ENCODE measurements at places on chromosomes 13 and 19.

- H3K4me3 ChIP-seq = no peak overlapping the region
- H3K4me1 ChIP-seq = no peaks in the 10 kb centered on the region
- no peaks in the 10 kb centered on the region for H3K27me3 ChIP-seq
- no peaks in the 10 kb centered on the region for H3K36me3 ChIP-seq
- H3K27ac ChIP-seq = no peak overlapping the region
Measured at GRCh38 chr13:93750676-93751075, 524.1 kb downstream of the GPC6 start.

DNA sequence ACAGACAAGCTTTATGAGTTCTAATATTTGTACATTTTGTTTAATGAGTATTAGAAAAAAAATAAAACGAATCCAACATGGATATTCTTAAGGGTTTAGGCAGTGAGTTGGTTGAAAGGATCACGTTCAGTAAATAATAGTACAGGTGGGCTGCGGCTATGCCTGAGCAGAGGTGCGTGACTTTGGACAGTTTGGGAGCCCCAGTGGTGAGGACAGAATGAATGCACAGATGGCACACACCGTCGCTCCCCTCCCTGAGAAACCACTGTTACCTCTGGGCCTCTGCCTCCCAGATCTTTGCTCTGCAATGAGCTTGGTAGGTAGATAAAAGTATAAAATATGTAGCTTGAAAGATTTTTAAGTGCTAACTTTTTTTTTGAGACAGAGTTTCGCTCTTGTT, 153.3 kb downstream of the SIPA1L3 start:
- H3K27me3 ChIP-seq = no peaks in the 10 kb centered on the region
- peaks cover 6% of the 10 kb centered on the region for H3K4me1 ChIP-seq
- no peaks in the 10 kb centered on the region for H3K36me3 ChIP-seq
- H3K27ac ChIP-seq = no peak overlapping the region
- no peak for DNase-seq

DNA sequence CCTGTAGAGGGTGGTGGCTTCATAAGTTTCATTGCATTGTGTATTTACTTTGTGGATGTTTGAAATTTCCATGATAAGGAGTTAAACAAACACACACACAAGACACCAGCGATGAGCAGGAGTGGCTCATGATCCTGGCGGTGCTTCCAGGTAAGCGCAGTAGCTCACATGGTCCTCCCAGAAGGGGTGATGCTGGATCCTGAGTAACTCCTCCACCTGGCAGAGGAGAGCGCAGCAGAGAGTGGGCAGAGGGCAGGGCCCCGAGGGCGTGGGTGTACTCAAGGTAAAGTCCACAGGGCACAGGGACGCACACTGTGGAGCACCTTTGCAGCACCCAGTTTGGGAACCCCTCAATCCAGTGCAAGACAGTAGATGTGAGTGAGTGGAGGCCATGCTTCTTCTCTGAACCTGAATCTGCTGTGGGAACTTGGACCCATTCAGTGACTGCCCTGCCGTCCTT, 54.0 kb downstream of the RFX2 start:
- no peak overlapping the region for H3K27ac ChIP-seq
- H3K27me3 ChIP-seq = peaks cover 7% of the 10 kb centered on the region
- DNase-seq = no peak
- no peak overlapping the region for H3K4me3 ChIP-seq

DNA sequence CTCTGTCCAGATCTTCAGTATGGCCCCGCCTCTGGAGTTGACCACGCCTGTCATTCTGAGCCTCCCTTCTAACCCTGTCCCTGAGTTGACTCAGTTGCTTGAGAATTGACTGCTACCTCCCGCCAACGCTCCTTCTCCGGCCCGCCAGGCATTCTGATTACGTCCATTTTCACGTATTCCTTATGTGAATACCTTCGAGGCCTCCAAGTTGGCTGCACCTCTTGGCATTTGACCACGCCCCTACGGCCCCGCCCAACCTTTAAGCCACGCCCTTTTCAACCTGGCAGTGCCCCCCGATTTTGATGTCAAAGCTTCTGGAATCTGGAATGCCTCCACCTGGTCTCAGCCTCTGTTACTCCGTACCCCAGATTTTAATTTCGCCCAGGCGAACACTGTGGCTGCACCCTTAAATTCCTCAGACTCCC, 1.7 kb upstream of the EML2 start:
- H3K27me3 ChIP-seq = peaks cover under 1% of the 10 kb centered on the region
- H3K4me1 ChIP-seq = peaks cover 9% of the 10 kb centered on the region
- H3K36me3 ChIP-seq = no peaks in the 10 kb centered on the region

GRCh38 chr19:19347401-19348110, 26.9 kb downstream of the MAU2 start:
- no peaks in the 10 kb centered on the region for H3K4me1 ChIP-seq
- H3K27me3 ChIP-seq = no peaks in the 10 kb centered on the region
- H3K4me3 ChIP-seq = no peak overlapping the region
- H3K36me3 ChIP-seq = peaks cover 89% of the 10 kb centered on the region

GRCh38 chr19:49936549-49936948, 7.2 kb upstream of the NUP62 start:
- DNase-seq = no peak
- no peak overlapping the region for H3K4me3 ChIP-seq
- peaks cover 17% of the 10 kb centered on the region for H3K4me1 ChIP-seq
- H3K36me3 ChIP-seq = no peaks in the 10 kb centered on the region
- H3K27ac ChIP-seq = no peak overlapping the region

GRCh38 chr19:30653646-30654386, 281.6 kb downstream of the ZNF536 start:
- H3K27ac ChIP-seq = no peak overlapping the region
- no peak for DNase-seq
- peaks cover 17% of the 10 kb centered on the region for H3K27me3 ChIP-seq

GRCh38 chr13:95180513-95181245, 120.6 kb downstream of the ABCC4 start:
- no peak overlapping the region for H3K4me3 ChIP-seq
- peaks cover 35% of the 10 kb centered on the region for H3K4me1 ChIP-seq
- H3K27ac ChIP-seq = no peak overlapping the region
- DNase-seq = no peak
- peaks cover 5% of the 10 kb centered on the region for H3K36me3 ChIP-seq
- H3K27me3 ChIP-seq = no peaks in the 10 kb centered on the region

- peaks cover 41% of the 10 kb centered on the region for H3K4me1 ChIP-seq
- DNase-seq = peak; percentile 93
- no peaks in the 10 kb centered on the region for H3K27me3 ChIP-seq
- H3K4me3 ChIP-seq = peak within 1 kb of the TSS; percentile 97
Measured at GRCh38 chr19:39406656-39407409, at the start of gene ZFP36. ZFP36 (plus strand) TSS chr19:39406847; CDS start chr19:39406905, 58 bp downstream.

DNA sequence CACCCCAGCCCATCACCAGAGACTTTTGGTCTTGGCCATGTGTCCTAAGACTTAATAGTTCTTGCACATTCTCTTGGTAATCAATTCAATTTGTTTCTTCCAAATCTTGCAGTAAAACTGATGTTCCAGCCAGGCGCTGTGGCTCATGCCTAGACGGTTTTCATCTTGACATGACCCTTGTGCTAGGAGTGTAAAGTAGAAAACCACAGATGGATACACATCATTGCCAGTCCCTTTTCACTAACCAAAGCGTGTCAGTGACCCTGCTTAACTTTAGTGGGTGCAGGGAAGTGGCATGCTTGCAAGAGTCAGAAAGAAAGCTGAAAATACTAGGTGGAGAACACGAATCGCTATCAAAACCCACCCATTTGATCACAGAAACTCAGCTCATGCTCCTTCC, 18.0 kb upstream of the CD70 start:
- H3K27me3 ChIP-seq = peaks cover 4% of the 10 kb centered on the region
- H3K36me3 ChIP-seq = no peaks in the 10 kb centered on the region
- DNase-seq = no peak
- H3K27ac ChIP-seq = no peak overlapping the region
- no peak overlapping the region for H3K4me3 ChIP-seq
- no peaks in the 10 kb centered on the region for H3K4me1 ChIP-seq

DNA sequence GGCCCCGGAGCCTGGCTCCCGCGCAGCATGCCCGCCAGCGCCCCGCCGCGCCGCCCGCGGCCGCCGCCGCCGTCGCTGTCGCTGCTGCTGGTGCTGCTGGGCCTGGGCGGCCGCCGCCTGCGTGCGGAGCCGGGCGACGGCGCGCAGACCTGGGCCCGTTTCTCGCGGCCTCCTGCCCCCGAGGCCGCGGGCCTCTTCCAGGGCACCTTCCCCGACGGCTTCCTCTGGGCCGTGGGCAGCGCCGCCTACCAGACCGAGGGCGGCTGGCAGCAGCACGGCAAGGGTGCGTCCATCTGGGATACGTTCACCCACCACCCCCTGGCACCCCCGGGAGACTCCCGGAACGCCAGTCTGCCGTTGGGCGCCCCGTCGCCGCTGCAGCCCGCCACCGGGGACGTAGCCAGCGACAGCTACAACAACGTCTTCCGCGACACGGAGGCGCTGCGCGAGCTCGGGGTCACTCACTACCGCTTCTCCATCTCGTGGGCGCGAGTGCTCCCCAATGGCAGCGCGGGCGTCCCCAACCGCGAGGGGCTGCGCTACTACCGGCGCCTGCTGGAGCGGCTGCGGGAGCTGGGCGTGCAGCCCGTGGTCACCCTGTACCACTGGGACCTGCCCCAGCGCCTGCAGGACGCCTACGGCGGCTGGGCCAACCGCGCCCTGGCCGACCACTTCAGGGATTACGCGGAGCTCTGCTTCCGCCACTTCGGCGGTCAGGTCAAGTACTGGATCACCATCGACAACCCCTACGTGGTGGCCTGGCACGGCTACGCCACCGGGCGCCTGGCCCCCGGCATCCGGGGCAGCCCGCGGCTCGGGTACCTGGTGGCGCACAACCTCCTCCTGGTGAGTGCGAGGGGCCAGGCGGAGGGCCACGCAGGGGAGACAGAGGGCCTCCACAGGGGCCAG, at the start of gene KL:
Gene KL, plus strand, starts transcription at position 10 of the 909 bp plus-strand sequence. Its CDS starts 18 bp downstream, at position 28.
- peaks cover 11% of the 10 kb centered on the region for H3K27me3 ChIP-seq
- H3K36me3 ChIP-seq = no peaks in the 10 kb centered on the region
- no peak within 1 kb of the TSS for H3K27ac ChIP-seq
- H3K4me3 ChIP-seq = peak within 1 kb of the TSS; percentile 18
- DNase-seq = no peak
- H3K4me1 ChIP-seq = no peaks in the 10 kb centered on the region

DNA sequence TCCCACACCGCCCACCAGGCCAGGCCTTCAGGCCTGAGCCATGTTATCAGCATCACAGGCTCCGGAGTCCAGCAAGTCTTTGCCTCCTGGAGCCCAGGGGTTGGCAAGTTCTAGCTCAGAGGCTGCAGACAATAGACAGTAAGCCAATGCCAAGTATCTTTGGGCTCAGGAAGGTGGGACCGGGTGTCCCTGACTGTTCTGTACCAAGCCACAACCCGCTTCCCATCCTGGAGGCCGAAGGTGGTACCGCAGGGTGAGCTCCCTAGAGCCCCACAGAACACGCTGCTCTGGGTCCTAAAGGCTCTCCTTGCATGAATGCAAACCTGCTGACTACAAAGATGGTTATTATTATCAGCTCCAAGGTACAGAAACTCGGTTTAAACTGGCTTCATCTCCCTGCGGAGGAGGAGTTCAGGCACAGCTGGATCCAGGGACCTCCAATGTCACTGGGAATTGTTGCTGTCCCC, 5.5 kb upstream of the FSTL3 start:
- H3K36me3 ChIP-seq = no peaks in the 10 kb centered on the region
- peaks cover under 1% of the 10 kb centered on the region for H3K4me1 ChIP-seq
- H3K4me3 ChIP-seq = no peak overlapping the region
- H3K27me3 ChIP-seq = no peaks in the 10 kb centered on the region
- DNase-seq = no peak

DNA sequence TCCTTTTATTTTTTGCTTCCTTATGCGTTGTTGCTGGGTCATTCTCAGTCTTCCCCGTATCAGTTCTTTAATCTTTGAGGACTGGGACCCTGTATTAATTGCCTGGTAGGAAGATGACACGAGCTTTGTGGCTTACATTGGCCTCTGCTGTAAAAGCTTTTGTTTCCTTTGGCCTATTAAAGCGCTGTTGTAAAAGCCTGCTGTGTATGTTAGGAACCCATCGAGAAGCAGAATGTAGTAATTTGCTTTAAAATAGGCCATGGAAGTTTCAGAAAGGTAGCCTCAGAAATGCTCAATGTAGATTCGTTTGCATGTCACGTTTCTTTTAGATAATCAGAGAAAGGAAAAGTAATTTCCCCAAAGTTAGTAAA, 257.5 kb upstream of the STARD13 start:
- H3K4me3 ChIP-seq = peak overlapping the region; percentile 78
- no peaks in the 10 kb centered on the region for H3K27me3 ChIP-seq
- H3K27ac ChIP-seq = peak overlapping the region; percentile 99
- H3K4me1 ChIP-seq = peaks cover 19% of the 10 kb centered on the region

DNA sequence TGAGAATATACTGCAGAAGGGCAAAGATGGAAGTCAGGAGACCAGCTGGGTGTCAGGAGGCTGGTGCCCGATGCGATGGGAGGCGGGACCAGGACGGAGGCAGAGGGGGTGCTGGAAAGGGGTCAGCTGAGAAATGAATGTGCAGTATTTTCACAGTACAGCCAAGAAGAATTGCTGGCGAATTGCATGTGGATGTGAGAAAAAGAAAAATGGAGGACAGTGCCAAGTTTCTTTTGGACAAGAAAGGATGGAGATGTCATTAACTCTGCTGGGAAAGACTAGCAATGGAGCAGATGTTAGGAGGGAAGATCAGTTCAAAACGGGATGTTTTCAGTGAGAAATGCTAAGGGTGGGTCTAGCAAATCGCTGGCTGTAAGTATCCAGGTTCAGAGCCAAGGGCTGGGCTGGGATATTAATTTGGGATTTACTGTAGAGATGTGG, 7.0 kb downstream of the CRYL1 start:
- DNase-seq = no peak
- H3K27ac ChIP-seq = no peak overlapping the region
- H3K36me3 ChIP-seq = no peaks in the 10 kb centered on the region

DNA sequence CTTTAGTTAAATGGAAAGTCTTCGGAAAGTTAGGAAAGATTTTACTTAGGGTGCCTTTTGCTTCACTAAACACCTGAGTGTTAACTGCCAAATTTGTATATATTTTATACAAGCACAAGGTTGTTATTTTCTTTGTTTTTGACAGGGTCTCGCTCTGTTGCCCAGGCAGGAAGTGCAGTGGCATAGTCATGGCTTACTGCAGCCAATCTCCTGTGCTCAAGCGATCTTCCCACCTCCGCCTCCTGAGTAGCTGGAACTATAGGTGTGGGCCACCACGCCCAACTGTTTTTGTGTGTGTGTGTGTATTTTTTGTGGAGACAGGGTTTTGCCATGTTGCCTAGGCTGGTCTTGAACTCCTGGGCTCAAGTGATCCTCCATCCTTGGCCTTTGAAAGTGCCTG, 16.2 kb downstream of the KCTD4 start:
- peaks cover 7% of the 10 kb centered on the region for H3K36me3 ChIP-seq
- H3K27ac ChIP-seq = no peak overlapping the region
- no peak overlapping the region for H3K4me3 ChIP-seq
- peaks cover 3% of the 10 kb centered on the region for H3K4me1 ChIP-seq
- H3K27me3 ChIP-seq = no peaks in the 10 kb centered on the region
- no peak for DNase-seq
